ENCODE measurements at places on chromosomes 1 and 21. TPM values are rescaled to one million over a fixed set of nuclear protein-coding genes. Genes with fewer than 3 reads are reported as not detected.

VSIG8 gene
- total RNA-seq: not detected

DNA sequence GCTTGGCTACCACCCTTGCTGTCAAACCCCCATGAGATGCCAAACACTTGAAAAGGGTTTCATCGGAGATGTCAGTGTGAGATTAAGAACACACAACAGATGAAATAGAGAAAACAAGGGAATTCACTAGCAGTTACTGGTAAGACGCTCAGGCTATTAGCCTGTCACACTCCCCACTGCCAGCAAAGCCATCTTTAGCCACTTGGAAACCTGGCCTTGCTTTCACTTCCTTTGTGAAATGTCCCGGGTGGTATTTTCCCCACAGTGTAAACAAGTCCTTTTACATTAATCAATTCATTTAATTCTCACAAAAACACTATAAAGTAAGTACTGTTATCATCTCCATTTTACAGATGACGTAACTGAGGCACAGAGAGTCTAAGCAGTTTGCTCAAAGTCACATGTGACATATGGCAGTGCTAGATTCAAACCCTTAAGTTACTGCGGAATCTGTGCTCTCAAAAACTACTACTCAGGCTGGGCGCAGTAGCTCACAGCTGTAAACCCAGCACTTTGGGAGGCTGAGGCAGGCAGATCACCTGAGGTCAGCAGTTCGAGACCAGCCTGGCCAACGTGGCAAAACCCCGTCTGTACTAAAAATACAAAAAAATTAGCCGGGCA lies 32.7 kb upstream of the KHDRBS1 start:
- H3K36me3 ChIP-seq: no peaks in the 10 kb centered on the region
- H3K27me3 ChIP-seq: no peaks in the 10 kb centered on the region
- H3K4me3 ChIP-seq: no peak overlapping the region
- H3K27ac ChIP-seq: no peak overlapping the region
- H3K4me1 ChIP-seq: peaks cover 14% of the 10 kb centered on the region

DNA sequence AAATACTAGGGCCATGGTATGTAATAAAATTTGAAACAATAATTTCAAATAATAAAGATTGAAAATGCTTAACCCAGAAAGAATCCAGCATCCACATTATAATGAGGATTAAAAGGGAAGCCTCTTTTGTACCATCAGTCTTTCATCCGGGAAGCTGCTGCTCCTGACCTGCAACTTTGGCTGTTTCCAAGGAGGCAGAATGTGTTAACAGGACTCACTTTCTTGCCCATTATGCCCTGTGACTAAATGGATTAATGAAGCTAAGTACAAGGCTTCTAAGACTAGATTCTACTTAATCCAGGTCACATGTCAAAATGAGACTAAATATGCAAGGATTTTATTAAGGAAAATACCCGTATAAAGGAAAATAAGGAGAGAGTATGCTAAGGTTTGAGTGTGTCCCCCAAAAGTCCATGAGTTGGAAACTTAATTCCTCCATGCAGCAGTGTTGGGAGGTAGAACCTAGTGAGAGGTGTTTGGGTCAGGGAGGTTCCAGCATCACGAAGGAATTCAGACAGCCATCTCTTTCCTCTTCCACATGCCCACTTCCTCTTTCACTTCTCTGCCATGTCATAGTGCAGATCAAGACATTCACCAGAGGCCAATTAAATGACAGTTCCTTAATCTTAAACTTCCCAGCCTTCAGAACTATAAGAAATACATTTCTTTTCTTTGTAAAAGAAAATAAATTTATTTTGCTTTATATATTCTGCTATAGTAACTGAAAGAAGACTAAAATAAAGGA lies 27.7 kb downstream of the FMO2 start:
- DNase-seq: no peak
- H3K36me3 ChIP-seq: no peaks in the 10 kb centered on the region
- no peak overlapping the region for H3K4me3 ChIP-seq
- no peaks in the 10 kb centered on the region for H3K27me3 ChIP-seq

DNA sequence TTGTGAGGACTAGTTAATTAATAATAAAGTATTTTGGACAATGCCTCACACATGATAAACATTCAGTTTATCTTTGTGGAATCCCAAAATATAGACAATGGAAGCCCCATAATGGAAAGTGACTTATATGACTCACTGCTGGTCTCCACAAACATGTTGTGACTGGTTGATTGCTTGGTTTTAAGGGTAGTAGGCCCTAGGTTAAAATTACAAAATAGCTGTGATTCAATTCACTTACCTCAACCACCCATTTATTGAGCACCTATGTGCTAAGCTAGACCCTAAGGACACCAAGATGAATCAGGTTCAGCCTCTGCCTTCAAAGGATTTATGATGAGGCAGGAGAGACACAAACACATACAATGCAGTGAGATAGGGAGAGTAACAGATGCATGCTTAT lies 42.4 kb downstream of the KANK4 start:
- no peak overlapping the region for H3K4me3 ChIP-seq
- no peaks in the 10 kb centered on the region for H3K4me1 ChIP-seq
- DNase-seq: no peak
- no peaks in the 10 kb centered on the region for H3K36me3 ChIP-seq
- no peaks in the 10 kb centered on the region for H3K27me3 ChIP-seq

- H3K36me3 ChIP-seq: no peaks in the 10 kb centered on the region
- no peak for DNase-seq
- H3K4me1 ChIP-seq: no peaks in the 10 kb centered on the region
- no peak overlapping the region for H3K27ac ChIP-seq
- H3K4me3 ChIP-seq: no peak overlapping the region
- H3K27me3 ChIP-seq: peaks cover 11% of the 10 kb centered on the region
Measured at GRCh38 chr1:18592368-18592767, 38.3 kb upstream of the PAX7 start.

GRCh38 chr21:35323947-35324346 lies 274.8 kb upstream of the RUNX1 start:
- H3K27ac ChIP-seq: peak overlapping the region; percentile 18
- H3K4me3 ChIP-seq: no peak overlapping the region
- DNase-seq: no peak

DNA sequence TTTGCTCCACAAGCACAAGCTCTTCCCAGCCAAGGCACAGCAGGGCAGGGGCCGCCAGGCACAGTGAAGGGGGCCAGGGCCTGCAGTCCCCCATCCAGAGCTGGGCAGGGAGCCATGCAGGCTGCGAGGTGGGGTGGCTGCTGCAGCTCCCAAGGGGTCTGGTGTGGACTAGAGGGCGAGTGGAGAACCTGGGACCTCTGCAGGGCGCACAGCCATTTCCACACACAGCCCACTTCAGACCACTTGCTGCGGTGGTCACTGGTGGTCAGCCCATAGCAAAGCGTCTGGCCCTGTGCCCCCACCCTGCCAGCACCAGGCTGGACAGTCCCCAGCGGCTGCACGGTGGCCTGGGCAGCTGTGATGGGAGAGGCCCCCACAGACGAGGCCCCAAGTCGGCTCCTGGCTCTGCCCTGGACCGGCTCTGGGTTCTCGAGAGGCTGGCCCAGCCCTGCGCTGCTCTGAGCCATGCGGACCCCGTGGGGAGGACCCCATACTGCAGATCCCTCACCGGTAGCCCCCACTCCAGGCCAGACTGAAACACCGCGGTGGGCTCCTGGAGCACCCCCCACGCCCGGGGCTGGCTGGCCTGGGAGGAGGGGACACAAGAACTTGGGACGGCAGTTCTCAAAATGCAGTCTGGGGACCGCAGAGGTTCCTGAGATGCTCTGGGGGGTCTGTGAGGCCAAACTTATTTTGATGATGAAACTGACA lies 47.1 kb upstream of the COL6A2 start:
- H3K4me1 ChIP-seq: no peaks in the 10 kb centered on the region
- no peak overlapping the region for H3K4me3 ChIP-seq
- H3K27me3 ChIP-seq: no peaks in the 10 kb centered on the region
- no peaks in the 10 kb centered on the region for H3K36me3 ChIP-seq
- no peak overlapping the region for H3K27ac ChIP-seq
- no peak for DNase-seq

DNA sequence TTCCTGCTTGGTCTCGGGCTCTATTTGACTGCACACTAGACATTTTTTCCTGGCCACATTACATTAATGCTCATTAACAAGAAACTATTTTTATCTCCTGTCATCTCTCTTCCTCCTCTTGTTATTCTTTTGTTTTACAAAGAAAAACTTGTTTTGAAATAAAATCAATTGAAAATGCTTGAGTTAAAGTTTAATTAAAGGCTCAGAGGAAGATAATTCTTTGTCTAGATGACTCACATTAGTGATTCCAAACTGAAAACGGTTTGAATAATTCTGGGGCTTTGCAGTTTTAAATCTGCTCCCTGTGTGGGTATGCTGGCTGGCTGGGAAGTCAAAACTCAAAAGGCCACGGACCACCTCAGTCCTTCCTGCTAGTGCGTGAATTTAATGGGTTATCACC lies 29.6 kb downstream of the RGS5 start:
- no peaks in the 10 kb centered on the region for H3K4me1 ChIP-seq
- no peak overlapping the region for H3K4me3 ChIP-seq
- no peaks in the 10 kb centered on the region for H3K36me3 ChIP-seq

GRCh38 chr1:154943649-154944400 lies 7.3 kb upstream of the PMVK start:
- no peak overlapping the region for H3K4me3 ChIP-seq
- DNase-seq: peak; percentile 74
- peaks cover 17% of the 10 kb centered on the region for H3K4me1 ChIP-seq
- peaks cover 3% of the 10 kb centered on the region for H3K36me3 ChIP-seq
- no peaks in the 10 kb centered on the region for H3K27me3 ChIP-seq
- H3K27ac ChIP-seq: peak overlapping the region; percentile 43

- no peaks in the 10 kb centered on the region for H3K27me3 ChIP-seq
- H3K36me3 ChIP-seq: no peaks in the 10 kb centered on the region
- H3K4me1 ChIP-seq: no peaks in the 10 kb centered on the region
- H3K4me3 ChIP-seq: no peak overlapping the region
Measured at GRCh38 chr1:175168782-175169181, 23.8 kb downstream of the KIAA0040 start.

OR2L3 gene
- not detected for total RNA-seq

ADAM30 gene
- not detected for total RNA-seq

DNA sequence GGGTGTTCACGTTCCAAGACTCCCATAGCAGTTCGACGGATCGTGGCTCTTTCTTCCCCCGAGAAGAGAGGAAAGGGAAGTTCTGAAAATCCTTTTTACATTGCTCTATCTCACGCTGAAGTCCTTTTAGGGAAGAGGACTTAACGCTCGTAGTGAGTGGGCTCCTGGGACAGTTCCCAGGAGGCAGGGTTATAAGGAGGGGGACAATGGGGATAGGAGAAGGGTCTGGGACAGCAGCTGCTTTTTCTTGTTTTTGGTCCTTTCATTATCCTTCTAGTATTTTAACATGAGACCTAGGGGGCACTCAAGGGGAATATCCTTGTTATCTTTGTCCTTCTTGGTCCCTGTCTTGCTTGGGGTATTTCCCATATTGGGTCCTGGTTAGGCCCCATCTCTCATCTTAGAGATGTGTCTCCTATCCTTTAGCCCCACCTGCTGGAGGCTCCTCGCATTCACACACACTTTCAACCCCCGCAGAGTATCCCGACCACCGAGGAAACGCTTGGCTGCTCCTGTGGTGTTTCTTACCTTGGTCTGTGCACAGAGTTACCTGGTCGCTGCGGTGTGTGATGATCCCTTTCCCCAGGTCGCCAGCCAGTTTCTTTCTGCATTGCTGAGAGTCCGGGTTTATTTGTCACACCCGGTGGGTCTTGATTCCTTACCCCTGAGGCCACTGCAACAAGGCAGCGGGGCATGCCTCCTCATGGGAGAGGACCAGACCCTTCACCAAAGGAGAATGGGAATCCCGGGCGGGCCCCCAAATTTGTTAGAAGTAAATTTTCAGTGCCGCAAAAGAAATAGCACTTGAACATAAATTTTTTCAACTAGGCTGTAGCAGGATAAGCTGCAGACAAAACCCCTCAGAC lies 29.7 kb downstream of the SCCPDH start:
- H3K27me3 ChIP-seq: no peaks in the 10 kb centered on the region
- no peaks in the 10 kb centered on the region for H3K36me3 ChIP-seq
- peak; percentile 84 for DNase-seq
- H3K27ac ChIP-seq: no peak overlapping the region
- no peak overlapping the region for H3K4me3 ChIP-seq
- no peaks in the 10 kb centered on the region for H3K4me1 ChIP-seq

TMOD4 gene
- total RNA-seq: not detected

DNA sequence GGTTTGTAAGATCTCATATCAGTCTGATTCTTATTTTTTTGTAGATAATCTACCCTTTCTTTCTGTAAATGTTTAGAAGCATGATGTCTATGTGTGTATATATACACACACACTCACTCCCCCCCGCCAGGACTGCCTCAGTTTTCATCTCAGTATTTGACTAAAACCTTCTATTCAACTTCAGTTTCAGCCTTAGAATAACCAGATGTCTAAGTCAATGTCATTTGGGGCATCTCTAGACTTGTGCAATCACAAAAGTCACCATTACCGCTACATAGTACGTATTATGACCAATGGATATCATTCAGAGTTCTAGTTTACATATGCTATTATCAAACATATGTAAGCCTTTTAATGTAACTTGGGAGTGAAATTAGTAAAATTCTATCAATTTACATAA lies 53.3 kb upstream of the BOLA1 start:
- H3K4me1 ChIP-seq: peaks cover 6% of the 10 kb centered on the region
- no peaks in the 10 kb centered on the region for H3K27me3 ChIP-seq
- no peak overlapping the region for H3K4me3 ChIP-seq
- no peaks in the 10 kb centered on the region for H3K36me3 ChIP-seq
- no peak overlapping the region for H3K27ac ChIP-seq
- no peak for DNase-seq

DNA sequence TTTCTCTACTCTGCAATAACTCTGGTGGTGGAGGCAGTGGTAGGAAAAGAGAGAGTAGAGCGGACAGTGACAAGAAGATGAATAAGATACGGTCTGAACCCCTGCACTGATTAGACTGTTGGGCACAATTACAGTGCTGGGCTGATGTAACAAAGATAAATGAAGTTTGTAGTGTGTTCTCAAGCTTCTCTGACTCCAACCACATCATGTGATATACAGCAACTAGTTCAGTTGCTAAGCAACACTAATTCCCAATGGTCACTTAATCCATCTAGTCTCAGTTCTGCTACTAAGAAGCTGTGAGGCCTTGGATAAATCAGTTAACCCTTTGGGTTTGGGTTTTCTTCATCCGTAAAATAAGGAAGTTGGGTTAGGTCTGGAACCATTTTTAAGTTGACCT lies 17.3 kb downstream of the DDR2 start:
- H3K27me3 ChIP-seq: no peaks in the 10 kb centered on the region
- DNase-seq: no peak
- 0 out of 2 replicates have a peak, but pooled peaks cover 3% of the 10 kb centered on the region for H3K4me1 ChIP-seq
- H3K4me3 ChIP-seq: no peak overlapping the region

GRCh38 chr1:238950784-238951183 lies 435.6 kb upstream of the CHRM3 start:
- no peak overlapping the region for H3K27ac ChIP-seq
- H3K36me3 ChIP-seq: no peaks in the 10 kb centered on the region
- DNase-seq: no peak
- H3K27me3 ChIP-seq: no peaks in the 10 kb centered on the region

CRYBG2 gene
- not detected for total RNA-seq

- peaks cover 44% of the 10 kb centered on the region for H3K4me1 ChIP-seq
- no peaks in the 10 kb centered on the region for H3K36me3 ChIP-seq
- no peak overlapping the region for H3K4me3 ChIP-seq
- H3K27ac ChIP-seq: peak overlapping the region; percentile 53
- peak; percentile 68 for DNase-seq
Measured at GRCh38 chr21:39845571-39846130, 21.6 kb upstream of the PCP4 start.
